Kidney (tissue), 22 donors: ENCODE measurements at places on chromosomes 16 and 17. TPM values are rescaled to one million over a fixed set of nuclear protein-coding genes. Genes with fewer than 3 reads are reported as not detected.

- no peak for DNase-seq
Measured at GRCh38 chr16:88491560-88492310, 38.7 kb downstream of the ZFPM1 start.

Gene OR4D1
- 0.06 TPM for total RNA-seq

GRCh38 chr17:7043497-7044198, at the start of gene SLC16A11:
Gene SLC16A11, minus strand, starts transcription at chr17:7044092. Its CDS starts 579 bp downstream, at chr17:7043513.
- DNase-seq = peak; percentile 58

DNA sequence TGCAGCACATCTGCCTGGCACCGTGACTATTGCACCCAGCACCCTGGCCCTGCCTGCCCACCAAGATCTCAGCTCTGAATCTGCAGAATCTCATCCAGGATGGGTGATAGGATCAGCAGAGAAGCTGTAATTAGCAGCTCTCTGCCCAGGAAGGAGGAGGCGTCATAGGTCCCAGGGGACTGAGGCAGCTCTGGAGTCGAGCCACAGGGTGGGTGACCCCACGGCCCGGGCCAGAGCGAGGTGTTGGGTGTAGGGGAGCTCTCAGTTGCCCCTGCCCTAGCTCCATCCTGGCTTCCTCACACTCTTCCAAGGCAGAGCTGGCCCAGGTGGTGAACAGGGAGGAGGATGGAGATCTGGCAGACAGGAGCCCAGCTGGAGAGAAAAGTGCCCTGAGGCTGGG, 18.2 kb upstream of the FAM83G start:
- no peak for DNase-seq

- no peak for DNase-seq
Measured at GRCh38 chr17:57418463-57419246, 162.3 kb downstream of the MSI2 start.

Gene TCAP
- 1.5 TPM for total RNA-seq

- DNase-seq = no peak
Measured at GRCh38 chr17:66865151-66865550, 30.2 kb downstream of the CACNG5 start.

GRCh38 chr17:58728798-58729197, 26.9 kb upstream of the PPM1E start:
- no peak for DNase-seq

DNA sequence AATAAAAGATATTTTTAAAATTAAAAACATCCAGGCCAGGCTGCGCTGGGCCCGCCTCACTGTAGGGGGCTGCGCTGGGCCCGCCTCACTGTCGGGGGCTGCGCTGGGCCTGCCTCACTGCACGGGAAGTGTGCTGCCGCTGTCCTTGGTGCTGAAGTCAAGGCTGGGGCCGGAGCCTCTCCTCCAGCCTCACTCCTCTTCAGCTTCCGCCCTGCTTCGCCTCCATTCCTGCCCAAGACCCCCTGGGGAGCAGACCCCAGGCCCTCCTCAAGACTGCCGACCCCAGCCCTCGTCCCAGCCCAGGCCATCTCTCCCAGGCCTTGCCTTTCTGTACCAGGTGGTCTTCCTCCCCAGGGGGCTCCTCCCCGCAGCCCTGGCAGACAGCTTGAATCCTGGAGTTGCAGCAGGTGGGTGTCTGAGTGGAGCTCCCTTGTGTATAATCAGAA, 26.2 kb downstream of the ENDOV start:
- DNase-seq = peak; percentile 87

Gene HOXB9
- total RNA-seq = 45.8 TPM

GRCh38 chr17:50096092-50096491, 941 bp downstream of the PDK2 start:
- no peak for DNase-seq

Gene VTN
- total RNA-seq = 0.98 TPM

Gene SULT1A2
- total RNA-seq = 1.1 TPM

GRCh38 chr16:15461376-15461775, 27.0 kb downstream of the BMERB1 start:
- DNase-seq = no peak

Gene SPATA32
- total RNA-seq = not detected

DNA sequence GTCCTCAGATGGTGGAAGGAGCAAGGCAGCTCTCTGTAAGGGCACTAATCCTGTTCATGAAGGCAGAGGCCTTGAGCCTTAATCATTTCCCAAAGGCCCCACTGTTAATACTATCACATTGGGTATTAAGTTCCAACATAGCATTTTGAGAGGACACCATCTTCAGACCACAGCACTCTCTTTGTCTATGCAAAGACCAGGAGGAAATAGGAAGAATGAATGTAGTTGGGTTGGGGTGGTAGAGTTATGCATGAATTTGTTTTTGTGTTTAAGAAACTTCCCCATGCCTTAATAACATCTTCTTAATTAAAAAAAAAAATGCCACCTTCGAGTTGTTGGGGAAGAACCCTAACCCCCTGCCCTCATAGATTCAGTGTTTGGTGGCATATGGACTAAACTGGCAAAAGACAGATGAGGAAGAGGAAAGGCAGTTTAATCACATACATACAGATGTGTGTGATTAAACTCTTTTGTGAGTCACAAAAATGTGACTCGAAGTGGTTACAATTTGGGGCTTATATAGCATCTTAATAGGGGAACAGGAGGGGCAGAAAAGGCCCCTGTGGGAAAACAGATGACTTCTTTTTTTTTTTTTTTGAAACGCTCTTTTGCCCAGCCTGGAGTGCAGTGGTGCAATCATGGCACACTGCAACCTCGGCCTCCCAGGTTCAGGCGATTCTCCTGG, 35.0 kb upstream of the SLC5A10 start:
- DNase-seq = no peak

GRCh38 chr17:79612468-79613194, 1.8 kb upstream of the RBFOX3 start:
- DNase-seq = peak; percentile 72

GRCh38 chr16:25835126-25835525, 143.4 kb downstream of the HS3ST4 start:
- DNase-seq = no peak

Gene FGF11
- total RNA-seq = 1.4 TPM

Gene SNX20
- total RNA-seq = 6.2 TPM

DNA sequence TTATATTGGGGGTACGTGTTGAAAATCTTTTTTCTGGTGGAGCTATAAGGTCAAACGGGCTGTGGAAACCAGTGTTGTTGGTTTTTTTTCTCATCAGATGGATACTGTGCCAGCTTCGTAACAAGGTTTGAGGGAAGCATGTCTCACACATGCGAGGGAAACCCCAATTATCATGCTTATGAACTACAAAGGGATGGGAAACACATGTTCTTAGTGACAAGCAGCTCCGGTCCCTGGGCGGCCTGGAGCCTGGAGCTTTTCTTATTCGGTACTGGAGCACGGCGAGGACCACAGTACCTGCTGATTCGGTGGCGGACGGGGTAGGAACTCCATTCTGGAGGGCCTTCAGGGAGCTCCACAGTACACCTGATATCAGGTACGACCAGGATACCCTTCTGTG, 12.5 kb downstream of the SLC43A2 start:
- DNase-seq = no peak

DNA sequence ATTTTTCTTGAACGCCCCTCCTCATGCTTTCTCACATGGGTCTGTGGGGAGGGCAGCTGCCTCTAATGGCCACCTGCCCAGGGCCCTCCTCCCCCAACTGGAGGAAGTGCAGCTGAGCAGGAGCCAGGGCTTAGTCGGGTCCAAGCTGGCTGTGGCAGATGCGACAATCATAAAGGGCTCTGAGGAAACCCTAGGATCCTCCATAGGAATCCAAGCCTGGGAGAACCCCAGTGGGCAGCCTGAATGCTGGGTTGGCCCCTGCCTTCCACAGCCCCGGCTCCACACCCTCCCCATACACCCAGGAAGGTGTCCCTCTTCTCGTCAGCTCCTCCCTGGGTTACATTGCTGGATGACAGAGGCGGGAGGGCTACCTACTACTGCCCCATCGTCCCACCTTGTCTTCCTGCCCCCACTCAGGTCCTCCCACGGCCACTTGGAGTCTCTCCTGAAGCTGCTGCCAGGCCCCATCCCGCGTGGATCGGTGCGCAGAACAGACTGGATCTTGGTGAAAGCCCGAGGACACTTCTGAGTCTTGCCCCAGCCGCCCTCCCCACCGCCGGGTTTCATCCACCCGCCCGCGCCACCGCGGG, 15.6 kb upstream of the CBFB start:
- DNase-seq = peak; percentile 74

Gene HBZ
- total RNA-seq = not detected

- DNase-seq = peak; percentile 21
Measured at GRCh38 chr16:1773703-1774447, 941 bp upstream of the MRPS34 start.

DNA sequence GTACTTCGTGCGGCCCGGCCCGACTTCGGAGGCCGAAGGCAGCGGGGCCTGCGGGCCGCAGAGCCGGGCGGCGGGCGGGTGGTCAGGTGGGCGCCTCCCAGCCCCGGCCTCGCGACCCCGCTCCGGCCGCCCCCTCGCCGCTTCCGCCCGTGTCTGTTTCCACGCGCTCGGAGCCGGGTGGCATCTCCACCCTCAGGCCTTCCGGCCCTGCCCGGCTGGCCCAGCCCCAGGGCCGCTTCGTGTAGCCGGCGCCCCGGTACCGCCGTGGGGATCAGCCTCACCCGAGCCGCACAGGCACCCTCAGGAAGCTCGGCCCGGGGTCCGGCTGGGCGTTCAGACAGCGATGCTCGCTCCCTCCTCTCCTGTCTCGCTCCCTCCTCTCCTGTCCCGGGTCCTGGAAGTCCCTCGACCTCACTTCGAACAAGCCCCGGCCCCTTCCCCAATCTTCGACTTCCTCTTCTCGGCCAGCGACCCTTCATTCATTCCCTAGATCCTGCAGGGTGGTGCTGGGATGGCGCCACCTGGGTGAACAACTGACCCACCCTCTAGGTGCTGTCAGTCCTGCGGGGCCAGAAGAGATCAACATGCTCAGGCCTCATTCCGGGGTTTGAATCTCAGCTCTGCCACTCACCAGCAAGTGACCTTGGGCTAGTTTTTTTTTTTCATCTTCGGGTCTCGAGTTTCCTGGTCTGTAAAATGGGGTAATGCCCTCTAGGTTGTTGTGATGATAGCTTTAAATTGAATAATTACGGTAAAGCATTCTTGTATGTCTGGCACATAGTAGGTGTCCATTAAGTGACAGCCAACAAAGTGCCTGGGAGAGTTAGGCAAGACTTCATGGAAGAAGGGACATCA, 610 bp downstream of the VPS4A start:
- no peak for DNase-seq

Gene ZNRF1
- 23.1 TPM for total RNA-seq

DNA sequence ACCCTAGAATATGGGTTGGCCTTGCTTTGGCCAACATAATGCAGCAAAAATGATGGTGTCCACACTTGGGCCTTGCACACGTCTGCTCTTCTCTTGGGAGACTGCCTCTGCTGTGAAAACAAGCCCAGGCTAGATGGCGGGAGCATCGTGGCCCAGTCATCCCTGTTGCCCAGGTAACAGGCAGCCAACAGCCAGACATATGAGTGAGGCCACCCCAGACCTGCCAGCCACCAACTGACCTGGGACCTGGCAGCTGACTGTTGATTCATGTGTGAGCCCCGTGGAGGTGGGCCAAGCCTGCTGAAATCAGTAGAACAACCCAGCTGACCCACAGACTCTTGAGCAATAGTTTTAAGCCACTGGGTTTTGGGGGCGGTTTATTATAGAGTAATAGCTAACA, 39.4 kb upstream of the CDH3 start:
- peak; percentile 12 for DNase-seq

DNA sequence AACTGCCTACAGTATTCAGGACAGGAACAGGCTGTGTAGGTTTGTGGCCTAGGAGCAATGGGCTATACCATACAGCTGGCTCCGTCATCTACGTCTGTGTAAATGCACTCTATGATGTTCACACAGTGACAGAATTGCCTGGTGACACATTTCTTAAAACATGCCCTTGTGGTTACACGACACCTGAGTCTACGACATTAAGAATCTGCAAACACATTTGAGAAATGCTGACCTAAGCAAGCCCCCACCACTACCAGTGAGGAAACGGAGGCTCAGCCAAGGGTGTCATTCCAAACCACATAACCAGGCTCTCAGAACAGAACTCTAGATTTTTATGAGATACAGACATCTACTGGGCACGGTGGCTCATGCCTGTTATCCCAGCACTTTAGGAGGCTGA, 23.5 kb downstream of the USP36 start:
- no peak for DNase-seq

DNA sequence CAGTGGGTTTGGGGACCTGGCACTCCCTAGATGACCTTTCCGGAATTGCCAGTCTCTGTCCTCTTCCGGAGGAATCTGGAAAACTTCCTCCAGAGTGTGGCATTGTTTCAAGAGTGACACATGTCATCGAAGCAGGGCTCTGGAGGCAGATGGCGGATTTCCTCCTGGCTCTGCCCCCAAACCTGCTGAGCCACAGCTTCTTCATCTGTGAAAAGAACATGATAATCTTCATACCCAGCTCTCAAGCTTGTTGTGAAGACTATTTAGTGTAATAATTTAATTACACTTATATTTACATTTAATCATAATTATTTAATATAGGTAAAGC, 19.7 kb upstream of the TEX2 start:
- DNase-seq = no peak

- DNase-seq = no peak
Measured at GRCh38 chr16:51497541-51498211, 346.6 kb upstream of the SALL1 start.

Gene SOX9
- 79.3 TPM for total RNA-seq

DNA sequence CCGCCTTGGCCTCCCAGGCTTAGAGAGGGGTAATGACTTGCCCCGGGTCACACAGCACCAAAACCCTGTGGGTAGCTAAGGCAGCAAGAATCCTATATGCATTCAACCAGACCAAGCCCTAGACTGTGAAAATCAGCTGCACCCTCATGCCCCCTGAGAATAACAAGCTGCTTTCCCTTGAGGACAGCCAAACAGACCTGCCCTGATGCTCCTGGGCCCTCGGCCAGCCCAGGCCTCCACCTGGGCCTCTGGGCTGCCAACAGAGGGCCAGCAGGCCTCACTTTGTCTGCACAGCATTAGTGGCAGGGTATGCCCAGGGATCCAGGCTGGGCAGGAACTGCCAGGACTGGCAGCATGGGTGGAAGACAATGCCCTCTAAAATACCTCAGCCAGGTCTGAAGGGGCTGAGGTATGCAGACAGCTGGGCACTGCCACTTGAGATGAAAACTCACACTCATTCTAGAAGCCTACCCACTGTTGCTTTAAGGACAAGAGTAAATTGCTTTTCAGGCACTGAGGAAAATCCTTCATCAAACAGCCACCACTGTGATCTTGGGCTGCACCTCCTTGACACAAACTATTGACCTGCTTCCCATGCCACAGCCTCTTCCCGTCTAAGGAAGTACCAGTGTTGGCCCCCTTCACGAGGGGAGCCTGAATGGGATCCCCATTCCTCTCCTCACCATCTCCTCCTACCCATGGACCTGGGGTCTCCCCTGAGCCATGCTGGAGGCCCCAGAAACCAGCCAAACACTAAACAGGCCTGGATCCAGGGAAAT, 8.8 kb downstream of the ST3GAL2 start:
- no peak for DNase-seq
